ENCODE measurements at places on chromosomes 4 and X. TPM values are rescaled to one million over a fixed set of nuclear protein-coding genes. Genes with fewer than 3 reads are reported as not detected.

ATXN3L gene
- total RNA-seq: not detected

DACH2 gene
- not detected for total RNA-seq

SLITRK2 gene
- total RNA-seq: not detected

TMPRSS11F gene
- 8.7 TPM for total RNA-seq

USP17L15 gene
- total RNA-seq: not detected

TMPRSS11B gene
- 0.43 TPM for total RNA-seq

PABPC1L2B gene
- total RNA-seq: not detected

Data from nasal cavity respiratory epithelium epithelial cell of viscerocranial mucosa (primary cell).